ENCODE measurements at places on chromosomes 4 and X. TPM values are rescaled to one million over a fixed set of nuclear protein-coding genes. Genes with fewer than 3 reads are reported as not detected.

TMEM271 gene
- total RNA-seq = not detected

FATE1 gene
- total RNA-seq = not detected

ZFP42 gene
- 0.05 TPM for total RNA-seq

MAGEC3 gene
- total RNA-seq = not detected

SPIN2A gene
- 1.3 TPM for total RNA-seq

HSFX4 gene
- not detected for total RNA-seq

ODAM gene
- not detected for total RNA-seq

FAM3A gene
- 88.8 TPM for total RNA-seq

FRMPD3 gene
- 0.31 TPM for total RNA-seq

- DNase-seq = no peak
Measured at GRCh38 chr4:38366456-38366855, 297.5 kb upstream of the KLF3 start.

- DNase-seq = no peak
Measured at GRCh38 chr4:86963697-86964096, 28.9 kb downstream of the AFF1 start.

DNA sequence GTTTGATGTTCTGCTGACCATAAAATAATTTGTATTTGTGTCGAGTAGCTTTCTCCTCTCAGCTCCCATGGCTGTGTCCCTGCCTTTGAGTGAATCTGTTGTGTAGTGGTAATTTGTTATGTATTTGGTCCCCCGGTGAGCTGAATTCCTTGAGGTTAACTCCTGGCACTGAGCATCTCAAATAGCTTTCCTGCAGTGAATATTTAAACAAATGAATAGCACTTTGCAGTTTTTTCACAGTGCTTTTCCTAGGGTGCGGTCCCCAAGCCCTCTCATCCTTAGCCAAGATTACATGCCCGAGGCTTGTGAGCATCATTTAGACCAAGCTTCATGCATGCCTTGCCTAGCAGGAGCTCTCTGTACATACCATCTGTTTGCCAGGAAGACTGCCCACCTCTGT is 74.2 kb downstream of the CLDN34 start:
- no peak for DNase-seq

DNA sequence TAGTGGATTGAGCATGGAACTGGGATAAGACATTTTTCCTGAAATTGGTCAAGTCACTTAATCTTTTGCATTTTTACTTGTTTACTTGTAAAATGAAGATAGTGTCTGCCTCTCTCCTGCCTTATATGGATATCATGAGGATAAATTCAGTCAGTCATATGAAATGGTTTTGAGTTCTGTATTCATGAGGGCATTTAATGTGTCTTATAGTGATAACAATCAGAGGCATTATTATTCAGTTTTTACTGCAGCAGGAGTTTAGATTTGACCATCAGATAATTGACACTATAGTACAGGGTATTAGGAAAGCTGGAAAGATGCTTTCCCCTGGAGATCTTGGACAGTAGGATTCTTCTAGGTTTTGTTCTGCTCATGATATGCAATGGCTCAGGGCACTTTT is 26.0 kb downstream of the NPNT start:
- DNase-seq = no peak

DNA sequence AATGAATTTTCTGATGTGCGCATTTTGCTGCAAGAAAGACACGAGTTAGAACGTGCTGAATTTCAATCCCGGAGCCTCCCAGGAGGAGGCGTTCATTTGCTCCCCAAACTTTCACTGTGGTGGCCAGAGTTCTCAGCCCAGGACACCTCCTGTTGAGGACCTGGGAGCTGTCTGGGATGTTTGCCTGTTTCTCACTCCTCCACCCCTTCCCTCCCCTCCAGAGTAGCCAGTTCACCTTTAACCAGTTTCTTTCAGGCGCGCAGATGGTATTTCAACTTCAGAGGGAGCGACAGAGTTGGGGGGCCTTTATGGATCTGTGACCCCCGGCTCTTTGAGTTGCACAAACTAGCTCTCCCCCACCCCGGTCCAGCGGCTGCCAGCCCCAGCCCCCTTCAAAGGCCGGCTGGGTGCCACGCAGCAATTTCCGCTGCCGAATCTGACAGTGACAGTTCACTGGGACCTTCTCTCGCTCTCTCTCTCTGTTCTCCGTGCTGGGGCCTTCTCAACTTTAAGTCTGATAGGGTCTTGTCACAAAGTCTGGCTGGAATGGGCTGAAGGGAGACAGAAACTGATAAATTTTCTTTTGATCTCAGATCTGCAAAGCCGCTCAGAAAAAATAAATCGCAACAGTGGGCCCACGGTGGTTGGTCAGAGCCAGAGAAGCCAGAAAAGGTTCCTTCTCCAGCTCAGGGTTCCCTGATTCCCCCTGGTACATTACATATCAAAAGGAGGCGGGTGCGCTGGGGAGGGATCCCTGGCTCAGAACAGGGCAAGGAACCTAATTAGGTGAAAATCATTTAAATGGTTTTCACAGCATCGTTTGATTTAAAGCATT is 100.0 kb upstream of the STX18 start:
- DNase-seq = no peak

DNA sequence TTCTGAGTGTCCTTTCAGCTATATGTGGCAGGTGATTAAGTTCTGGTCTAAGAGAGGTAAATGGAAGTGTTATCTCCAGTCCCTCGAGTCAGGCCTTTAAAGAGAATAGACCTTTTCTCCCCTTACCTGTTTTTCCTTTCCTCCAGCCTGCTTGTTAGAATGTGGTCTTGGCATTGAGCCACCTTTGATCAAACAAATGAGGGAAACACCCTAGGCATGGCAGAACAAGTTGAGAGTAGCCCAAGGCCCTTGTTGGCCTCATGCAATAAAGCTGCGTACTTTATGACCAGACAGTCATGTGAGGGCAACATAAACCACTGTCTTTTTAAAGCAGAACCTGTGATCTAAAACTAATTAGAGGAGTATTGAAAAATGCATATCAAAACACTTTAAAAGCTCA is 13.2 kb upstream of the IL13RA2 start:
- DNase-seq = no peak

DNA sequence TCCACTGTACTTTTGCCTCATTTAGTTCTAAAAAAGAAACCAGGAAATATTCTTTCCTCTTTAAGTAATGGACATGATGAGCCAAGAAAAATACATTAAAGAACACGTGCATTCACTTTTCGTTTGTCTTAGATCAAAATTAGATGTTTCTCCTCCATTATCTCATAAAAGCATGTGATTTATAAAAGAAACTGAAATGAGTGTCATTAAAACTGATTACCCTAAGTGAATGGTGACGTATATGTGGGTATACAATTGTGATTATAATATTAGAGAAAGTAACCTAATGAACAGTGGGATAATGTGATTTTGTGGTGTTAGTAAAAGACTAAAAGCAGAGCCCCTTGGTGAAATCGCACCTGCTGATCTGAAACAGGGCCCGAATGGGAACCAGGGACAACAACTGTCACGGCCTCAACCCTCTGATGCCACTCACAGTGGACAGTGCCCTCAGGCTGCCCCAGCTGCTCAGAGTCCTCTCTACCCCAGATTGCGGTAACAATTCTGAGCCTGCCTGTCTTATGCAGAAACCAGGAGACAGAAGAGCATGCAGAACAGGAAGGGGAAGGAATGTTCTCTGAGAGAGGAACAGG is 25.7 kb upstream of the HS6ST2 start:
- DNase-seq = no peak

GRCh38 chrX:15680401-15680800 is 15.8 kb upstream of the CLTRN start:
- DNase-seq = no peak

DNA sequence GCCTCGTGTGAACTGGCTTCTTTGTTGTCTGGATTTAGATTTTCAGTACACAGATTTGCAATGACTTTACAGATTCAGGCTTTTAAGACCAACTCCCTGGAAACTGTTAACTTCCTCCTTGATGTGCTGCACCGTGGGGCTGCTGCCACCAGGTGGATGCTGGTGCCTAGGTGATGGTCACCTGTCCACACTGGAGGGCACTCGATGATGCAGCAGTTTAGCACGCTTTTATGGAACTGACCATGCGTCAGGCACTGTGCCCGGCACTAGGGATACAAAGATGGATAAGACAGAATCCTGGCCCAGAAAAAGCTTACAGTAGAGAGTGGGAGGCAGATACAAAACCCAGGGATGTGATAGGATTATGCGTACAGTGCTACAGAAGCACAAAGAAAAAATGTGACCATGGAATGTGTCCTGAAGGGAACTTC is 180.7 kb downstream of the CEP135 start:
- no peak for DNase-seq

- no peak for DNase-seq
Measured at GRCh38 chr4:184991860-184992259, 26.4 kb upstream of the HELT start.

GRCh38 chr4:76539979-76540378 is 105.0 kb downstream of the SHROOM3 start:
- DNase-seq = no peak

DNA sequence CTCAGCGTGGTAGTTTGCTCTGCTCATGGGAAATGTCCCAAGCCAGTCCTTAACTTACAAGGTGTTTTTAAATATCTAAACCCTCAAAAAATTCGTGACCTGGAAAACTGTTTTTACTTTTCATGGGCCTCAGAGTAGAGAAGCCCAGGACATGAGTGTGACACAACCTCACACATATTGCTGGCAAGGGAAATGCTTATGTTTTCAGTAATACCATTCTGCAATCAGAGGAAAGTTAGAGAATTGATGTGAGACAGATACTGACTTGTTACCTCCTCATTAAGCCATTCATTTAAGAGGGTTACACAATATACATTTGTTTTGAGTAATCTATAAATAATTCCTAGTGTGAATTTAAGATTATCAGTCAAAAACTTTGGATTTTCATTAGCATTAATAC is 209.5 kb downstream of the ARHGAP10 start:
- DNase-seq = no peak

- DNase-seq = no peak
Measured at GRCh38 chr4:56048383-56048701, 99.6 kb downstream of the CEP135 start.

DNA sequence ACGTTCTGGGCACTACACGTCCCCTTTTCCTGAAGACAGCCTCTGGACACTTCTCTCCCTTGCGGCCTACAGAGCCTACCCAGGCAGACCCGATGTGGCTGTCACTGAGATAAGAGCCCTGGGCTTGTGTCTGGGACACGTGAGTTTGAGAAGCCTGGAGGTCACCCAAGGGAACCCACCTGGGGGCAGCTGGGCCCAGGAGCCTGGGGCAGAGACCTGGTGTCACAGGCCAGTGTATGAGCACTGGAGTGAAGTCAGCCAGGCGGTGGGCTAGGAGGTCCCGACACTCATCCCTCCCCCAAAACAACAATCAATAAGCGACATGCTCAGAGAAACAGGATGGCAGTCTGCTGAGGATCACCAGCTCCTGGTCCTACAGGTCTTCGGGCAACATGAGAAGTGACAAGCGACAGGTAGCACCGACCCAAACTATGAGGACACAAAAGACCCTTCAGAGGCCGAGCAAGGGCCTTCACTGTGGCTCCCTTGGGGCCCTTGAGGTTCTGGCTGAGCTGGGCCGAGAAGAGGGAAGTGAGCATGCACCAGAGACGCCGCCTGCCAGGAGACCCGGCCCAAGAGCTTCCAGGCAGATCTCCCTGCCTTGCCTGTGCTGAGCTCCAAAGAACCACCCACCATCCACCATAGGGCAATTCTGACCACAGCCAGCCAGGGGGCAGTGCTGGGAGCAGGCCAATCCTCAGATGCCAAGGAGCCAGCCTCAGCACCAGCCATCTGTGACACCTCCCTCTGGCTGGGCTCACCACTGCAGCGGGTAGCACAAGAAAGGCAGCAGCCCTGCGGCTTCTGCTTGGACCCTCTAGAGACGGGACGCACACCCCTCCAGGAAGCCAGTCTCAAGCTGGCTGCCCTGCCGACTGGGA is 11.0 kb upstream of the DUSP9 start:
- DNase-seq = no peak

GRCh38 chr4:26772096-26772873 is 88.4 kb upstream of the STIM2 start:
- no peak for DNase-seq

DNA sequence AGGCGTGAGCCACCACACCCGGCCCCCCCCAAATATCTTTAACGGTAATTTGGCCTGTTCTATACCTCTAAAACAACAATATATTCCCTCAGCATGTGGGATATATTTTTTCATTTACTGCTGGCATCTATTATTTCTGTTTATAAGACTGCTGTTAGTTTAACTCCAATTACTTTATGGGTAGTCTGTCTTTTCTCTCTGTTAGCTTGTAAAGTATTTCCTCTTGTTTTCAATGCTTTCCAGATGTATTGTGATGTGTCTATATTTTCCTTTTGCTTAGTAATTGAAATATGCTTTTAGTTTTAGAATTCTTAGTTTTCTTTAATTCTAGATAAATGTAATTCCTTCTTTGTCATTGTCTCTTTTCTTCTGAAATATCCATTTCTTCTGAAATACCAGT is 445.8 kb downstream of the ANKRD50 start:
- no peak for DNase-seq

GRCh38 chr4:60314416-60314815 is 885.7 kb upstream of the ADGRL3 start:
- no peak for DNase-seq
